ENCODE measurements at places on chromosomes 1 and 21.

GRCh38 chr1:14443164-14443787 lies 155.2 kb upstream of the KAZN start:
- DNase-seq: no peak

- DNase-seq: peak; percentile 78
Observed at GRCh38 chr1:103496014-103496635, 29.4 kb upstream of the RNPC3 start.

DNA sequence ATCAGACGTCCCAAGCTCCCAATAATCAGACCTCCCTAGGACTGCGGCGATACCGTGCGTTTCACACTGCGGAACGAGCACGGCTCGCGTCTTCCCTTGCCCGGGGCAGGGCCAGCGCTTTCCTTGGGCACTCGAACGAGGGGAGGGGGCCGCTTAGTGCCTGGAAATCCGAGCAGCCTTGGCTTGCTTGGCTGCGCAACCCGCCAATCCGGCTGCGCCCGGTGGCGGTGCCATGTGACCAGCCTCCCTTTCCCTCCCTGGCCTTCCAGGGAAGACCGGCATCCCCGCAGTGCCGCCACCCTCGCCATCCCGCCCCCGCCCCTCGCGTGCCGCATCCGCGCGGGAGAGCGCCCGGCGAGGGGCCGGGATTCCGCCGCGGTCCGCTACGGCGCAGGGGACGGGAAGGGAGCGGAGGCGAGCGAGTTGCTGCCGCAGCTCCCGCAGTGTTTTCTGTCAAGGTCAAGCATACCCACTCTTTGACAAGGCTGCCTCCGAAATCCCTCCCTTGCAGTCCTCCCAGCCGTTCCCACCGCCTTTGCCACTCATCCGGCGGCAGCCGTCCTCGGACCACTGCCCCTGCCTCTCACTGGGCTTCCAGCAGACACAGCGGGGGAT lies 8.3 kb upstream of the RNF19B start:
- DNase-seq: no peak

DNA sequence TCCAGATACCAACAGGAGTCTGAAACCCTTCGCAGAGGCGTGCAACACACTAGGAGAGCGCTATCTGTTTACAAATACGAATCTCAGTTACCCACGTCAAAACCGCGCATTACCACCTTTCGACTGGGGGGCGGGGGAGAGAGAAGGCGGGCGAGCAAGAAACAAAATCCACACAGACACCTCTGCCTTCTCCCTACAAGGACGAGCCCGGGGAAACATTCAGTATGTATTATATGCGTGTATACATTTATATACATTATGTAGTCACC lies 722 bp downstream of the TUT4 start:
- peak; percentile 75 for DNase-seq

DNA sequence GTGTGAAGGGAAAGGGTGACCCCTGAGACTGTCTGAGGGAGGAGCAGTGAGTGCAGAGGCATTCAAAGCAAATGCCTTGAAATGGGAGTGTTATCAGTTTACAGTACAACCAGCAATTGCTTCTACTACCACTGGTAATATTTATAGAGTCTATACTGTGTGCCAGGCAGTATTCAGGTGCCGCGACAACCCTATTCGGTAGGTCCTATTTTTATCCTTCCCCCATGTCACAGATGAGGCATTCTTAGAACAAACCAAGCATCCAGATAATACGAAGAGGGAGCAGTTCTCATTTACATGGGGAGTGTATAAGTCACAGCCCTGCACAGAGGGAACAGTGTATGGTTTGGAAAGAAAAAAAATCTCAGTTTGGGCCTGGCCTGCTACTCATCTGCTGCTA lies 18.3 kb downstream of the ROR1 start:
- no peak for DNase-seq

GRCh38 chr1:209597499-209597898 lies 14.0 kb downstream of the CAMK1G start:
- no peak for DNase-seq

- no peak for DNase-seq
Observed at GRCh38 chr1:106608841-106609240, 447.6 kb upstream of the PRMT6 start.

- no peak for DNase-seq
Observed at GRCh38 chr21:33267250-33267649, 1.1 kb downstream of the IL10RB start.

DNA sequence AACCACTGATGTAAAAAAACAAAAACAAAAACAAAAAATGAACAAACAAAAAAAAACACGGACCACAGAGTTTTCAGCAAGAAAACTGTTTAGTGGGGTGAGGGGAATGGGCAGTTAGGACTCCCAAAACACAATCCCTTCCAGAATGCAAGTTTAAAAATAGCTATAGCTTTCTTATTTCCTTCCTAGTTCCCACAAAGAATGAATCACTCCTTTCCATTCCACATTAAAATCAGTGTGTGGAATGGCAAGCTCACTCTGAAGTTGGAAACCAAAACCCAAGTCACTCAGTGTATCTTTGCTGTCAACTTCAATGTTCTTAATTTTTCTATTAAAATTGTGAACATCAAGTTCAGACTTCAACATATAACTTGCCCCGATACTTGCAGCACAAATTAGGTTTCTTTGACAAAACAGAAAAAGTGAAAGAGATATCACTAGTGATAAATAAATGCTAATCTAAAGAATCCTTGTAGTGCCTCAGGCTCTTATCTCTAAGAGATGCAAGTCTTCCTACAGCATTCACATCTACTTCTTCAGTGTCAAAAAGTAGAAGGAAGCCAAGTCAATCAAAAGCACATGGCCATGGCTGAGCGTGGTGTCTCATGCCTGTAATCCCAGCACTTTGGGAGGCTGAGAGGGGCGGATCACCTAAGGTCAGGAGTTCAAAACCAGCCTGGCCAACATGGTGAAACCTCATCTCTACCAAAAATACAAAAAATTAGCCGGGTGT lies 45.5 kb downstream of the TOR3A start:
- DNase-seq: peak; percentile 63

DNA sequence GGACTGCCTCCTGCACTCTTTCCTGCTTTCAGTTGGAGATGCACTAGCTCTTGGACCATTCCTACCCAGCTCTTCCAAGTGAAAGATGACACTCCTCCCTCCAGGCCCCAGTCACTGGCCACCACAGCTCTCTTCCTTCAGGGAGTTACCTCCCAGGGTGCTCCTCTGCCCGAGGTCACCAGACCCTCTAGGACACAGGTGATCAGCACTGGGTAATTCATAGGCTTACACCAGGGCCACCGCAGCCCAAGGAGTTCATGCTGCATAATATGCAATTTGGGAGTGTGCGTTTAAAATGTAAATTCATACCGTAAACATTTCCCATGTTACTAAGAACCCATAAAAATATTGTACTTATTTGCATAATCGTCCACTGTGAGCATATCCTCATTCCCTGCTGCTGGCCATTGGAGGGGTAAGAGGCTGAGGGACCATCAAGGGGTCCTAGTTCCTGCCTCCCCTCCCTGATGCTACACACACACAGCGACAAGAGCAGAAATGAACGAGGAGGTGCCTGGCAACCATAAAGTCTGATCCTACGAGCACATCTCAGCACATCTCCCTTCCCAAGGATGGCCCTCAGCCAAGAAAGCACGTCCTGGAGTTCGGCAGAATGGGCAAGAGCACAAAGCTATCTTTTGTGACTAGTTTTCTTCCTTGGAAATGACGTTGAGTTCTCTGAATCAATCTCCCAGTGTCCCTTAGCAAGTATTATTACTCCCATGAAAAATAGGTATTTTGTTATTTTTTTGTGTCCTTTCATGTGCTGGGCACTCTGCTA lies 222.9 kb upstream of the RAB4A start:
- DNase-seq: no peak

GRCh38 chr1:33234588-33234990 lies 21.7 kb upstream of the ZNF362 start:
- DNase-seq: no peak
